ENCODE measurements at places on chromosomes 5 and 9. TPM values are rescaled to one million over a fixed set of nuclear protein-coding genes. Genes with fewer than 3 reads are reported as not detected.

Gene PTGDS
- polyA plus RNA-seq: not detected

DNA sequence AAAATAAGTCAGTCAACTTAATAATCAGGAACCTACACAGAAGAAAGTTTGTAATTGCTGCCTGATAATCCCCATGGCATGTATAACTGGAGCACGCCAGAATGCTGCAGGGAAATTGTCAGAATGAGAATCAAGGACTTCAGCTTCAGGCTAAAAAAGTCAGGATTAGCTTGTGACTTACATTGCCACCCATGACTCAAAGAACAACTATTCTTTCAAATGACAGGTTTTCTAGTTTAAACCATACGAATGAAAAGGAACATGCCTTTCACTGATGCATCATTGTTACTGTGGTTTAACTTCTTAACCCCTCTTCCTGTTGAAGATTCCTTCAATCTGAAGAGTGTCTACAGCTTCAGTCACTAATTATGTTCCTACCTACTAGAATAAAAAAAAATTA, 112.4 kb downstream of the ISL1 start:
- H3K4me3 ChIP-seq: no peak overlapping the region
- no peaks in the 10 kb centered on the region for H3K27me3 ChIP-seq
- H3K36me3 ChIP-seq: no peaks in the 10 kb centered on the region

Gene TMC1
- polyA plus RNA-seq: not detected

Gene SLC6A19
- polyA plus RNA-seq: not detected

DNA sequence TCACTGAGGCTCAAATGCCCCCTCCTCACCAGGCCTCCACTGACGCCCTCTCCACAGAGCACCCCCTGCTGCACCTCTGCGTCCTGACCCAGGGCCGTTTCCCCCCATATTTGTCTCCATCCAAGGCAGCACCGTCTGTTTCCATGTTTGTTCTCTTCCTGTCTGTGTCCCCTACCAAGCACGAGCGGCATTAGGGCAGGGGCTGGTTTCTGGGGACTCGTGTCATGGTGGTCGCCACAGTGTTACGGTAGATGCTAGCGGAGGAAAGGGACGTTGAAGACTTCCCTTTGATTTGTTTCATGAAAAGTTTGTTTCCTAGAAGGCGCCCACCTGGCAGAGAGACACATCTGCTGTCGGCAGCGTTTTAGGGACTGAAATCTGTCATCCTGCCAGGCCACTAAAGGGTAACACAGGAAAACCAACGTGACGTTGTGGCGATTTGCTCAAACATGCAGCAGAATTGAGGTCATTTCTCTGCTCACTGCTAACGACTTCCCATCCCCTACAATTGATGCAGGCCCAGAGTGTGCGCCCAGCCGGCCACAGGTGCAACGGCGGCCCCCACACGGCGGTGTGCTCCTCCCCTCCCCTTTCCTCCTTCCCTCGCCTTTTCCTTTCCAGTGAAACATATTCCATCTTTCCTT, 79.3 kb upstream of the IRX4 start:
- H3K4me1 ChIP-seq: no peaks in the 10 kb centered on the region
- no peak for DNase-seq
- H3K4me3 ChIP-seq: no peak overlapping the region
- peaks cover 38% of the 10 kb centered on the region for H3K27me3 ChIP-seq
- H3K27ac ChIP-seq: no peak overlapping the region

DNA sequence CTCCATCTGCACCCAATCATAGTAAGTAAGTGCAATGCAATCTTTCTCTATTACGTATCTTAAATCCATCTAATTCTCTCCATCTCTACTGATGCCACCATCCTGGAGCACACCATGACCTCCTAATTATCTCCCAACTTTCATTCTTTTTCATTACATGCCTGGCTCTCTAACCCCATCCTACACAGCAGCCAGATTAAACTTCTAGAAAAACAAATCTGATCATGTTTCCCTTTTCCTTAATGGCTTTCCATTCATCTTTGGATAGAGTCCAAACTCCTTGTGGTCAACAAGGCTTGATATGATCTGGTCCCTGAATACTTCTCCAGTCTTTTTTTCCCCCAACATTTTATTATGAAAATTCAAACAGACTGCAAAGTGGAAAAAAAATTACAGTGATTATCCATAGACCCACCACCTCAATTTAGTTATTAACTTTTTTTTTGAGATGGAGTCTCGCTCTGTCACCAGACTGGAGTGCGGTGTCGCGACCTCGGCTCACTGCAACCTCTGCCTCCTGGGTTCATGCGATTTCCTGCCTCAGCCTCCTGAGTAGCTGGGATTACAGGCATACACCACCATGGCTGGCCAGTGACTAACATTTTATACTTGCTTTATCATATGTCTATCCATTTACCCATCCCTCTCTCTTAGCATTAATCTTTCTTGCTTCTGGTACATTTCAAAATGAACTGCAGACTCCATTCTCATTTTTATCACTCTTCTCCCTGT, 5.2 kb downstream of the PPP2R2B start:
- H3K36me3 ChIP-seq: no peaks in the 10 kb centered on the region
- H3K4me1 ChIP-seq: peaks cover 7% of the 10 kb centered on the region
- no peak overlapping the region for H3K4me3 ChIP-seq

DNA sequence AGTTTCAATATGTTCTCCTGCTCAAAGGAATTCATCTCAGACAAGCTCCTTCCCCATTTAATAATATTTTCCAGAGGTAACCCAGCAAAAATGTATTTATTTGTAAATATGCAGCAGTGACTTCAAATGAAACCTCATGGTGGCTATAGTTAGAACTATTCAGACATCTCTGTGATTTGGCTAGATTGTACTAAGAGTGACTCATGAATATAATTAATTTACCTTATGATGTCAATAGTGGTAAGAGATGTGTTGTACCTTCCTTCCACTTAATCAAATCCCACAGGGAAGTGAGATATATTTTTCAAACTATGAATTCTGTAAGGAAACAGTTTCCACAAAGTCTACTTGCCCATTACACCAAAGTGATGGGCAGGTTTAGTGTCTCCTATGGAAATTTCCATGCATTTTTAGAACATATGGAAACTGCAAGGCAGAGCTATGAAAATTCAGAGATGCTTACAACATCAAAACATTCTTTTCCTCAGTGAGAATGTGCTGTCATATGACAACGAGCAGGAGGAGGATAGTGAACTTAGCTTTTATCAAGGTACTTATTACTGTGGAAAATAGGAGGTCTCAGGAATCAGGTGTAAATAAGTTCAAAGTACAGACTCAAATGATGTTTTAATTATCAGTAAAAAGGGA, 34.0 kb upstream of the SPDL1 start:
- no peak for DNase-seq
- peaks cover 23% of the 10 kb centered on the region for H3K4me1 ChIP-seq
- peak overlapping the region; percentile 81 for H3K27ac ChIP-seq
- no peaks in the 10 kb centered on the region for H3K36me3 ChIP-seq

DNA sequence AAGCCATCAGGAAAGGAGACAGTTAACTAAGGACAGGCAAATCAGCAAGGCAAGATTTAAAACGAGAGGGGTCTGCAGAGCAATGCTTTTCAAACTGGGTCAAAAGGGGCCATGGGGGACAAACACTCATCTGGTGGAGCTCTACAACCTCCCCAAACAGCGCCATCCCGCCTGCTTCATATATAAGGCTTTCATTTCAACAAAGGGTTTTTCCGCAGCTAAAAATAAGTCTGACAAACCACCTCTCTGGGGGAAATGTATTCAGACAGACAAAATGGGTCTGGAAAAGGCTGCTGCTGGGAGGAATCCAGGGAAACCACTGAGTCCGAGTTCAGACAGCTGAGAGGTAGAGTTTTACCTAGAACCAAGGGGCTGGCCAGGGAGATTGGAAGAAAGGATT, 8.3 kb upstream of the SEPTIN8 start:
- peaks cover 18% of the 10 kb centered on the region for H3K4me1 ChIP-seq
- no peaks in the 10 kb centered on the region for H3K36me3 ChIP-seq
- H3K27me3 ChIP-seq: no peaks in the 10 kb centered on the region
- no peak overlapping the region for H3K4me3 ChIP-seq
- DNase-seq: no peak

DNA sequence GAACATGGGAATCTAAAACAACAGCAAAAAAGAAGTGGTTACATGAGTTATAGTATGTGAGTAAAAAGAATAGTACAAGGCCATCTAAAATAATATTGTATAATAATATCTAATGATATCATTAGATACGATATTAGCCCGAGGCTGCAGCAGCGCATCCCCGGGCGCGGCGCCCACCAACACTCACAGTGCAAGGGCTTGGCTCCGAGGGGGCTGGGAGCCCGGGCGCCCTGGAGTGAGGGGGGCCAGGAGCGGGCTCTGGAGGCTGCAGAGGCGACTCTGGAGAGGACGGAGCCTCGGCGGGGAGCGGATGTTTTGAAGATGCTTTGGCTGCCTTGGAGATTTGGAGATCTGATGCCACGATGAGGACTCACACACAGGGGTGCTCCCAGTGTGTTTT, 68.1 kb upstream of the TMEM252 start:
- no peaks in the 10 kb centered on the region for H3K27me3 ChIP-seq
- no peaks in the 10 kb centered on the region for H3K4me1 ChIP-seq
- no peaks in the 10 kb centered on the region for H3K36me3 ChIP-seq
- no peak overlapping the region for H3K27ac ChIP-seq
- no peak for DNase-seq

DNA sequence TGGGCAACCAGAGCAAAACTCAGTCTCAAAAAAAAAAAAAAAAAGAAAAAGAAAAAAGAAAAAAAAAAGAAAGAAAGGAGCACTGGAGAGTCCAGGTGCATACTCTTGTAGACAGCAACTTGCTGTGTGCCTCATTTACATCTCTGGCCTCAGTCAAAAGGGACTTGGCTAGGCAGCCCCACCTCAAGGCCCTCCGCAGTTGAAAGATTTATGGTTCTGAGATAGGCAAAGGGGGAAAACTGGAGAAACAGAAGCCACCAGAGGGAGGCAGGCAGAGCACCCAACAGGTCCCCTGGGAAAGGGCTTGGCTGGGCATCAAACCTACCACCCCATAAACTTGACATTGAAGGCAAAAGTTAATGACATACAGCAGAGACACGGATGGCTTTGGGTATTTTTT, 6.1 kb downstream of the ORM2 start:
- H3K27ac ChIP-seq: no peak overlapping the region
- no peak overlapping the region for H3K4me3 ChIP-seq
- H3K27me3 ChIP-seq: no peaks in the 10 kb centered on the region
- H3K4me1 ChIP-seq: no peaks in the 10 kb centered on the region

Gene TGFBI
- 2,678 TPM for polyA plus RNA-seq

GRCh38 chr9:107251756-107252322, 31.2 kb upstream of the RAD23B start:
- no peak overlapping the region for H3K4me3 ChIP-seq
- no peaks in the 10 kb centered on the region for H3K27me3 ChIP-seq
- peaks cover 9% of the 10 kb centered on the region for H3K4me1 ChIP-seq
- no peaks in the 10 kb centered on the region for H3K36me3 ChIP-seq
- peak; percentile 36 for DNase-seq
- H3K27ac ChIP-seq: peak overlapping the region; percentile 73

GRCh38 chr5:175471196-175471595, 7.2 kb upstream of the SFXN1 start:
- H3K27ac ChIP-seq: no peak overlapping the region
- no peaks in the 10 kb centered on the region for H3K27me3 ChIP-seq

DNA sequence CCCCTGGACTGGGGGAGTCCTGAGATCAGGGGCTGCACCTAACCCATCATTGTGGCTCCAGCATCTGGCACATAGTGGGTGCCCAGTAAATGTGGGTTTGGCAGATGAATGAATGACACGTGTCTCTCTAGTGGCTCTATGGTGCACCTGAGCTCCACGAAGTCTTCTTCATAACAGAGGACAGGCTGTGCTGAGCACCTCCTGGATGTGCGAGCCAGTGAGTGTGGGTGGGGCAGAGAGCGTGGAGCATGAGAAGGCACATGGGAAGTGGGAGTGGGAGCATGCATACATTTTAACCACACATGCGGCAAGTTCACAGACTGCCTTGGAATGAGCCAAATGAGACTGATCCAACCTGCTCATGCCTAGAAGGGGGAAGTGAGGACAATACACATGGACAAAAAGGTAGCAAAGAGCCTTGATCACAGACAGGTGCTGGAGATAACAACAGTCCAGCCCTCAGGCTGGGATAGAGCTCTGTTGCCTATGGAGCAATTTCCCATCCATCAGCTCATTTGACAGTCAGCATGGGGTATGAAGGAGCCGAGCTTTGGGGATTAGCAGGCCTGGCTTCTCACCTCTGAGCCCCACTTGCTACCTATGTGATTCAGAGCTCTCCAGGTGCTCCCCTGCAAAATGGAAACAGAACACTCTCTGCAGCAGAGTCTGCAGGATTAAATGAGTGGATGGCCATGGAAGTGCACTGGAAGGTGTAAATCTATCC, 76.2 kb upstream of the TBC1D2 start:
- no peak for DNase-seq
- no peaks in the 10 kb centered on the region for H3K4me1 ChIP-seq
- H3K4me3 ChIP-seq: no peak overlapping the region
- H3K36me3 ChIP-seq: no peaks in the 10 kb centered on the region

Gene DND1
- polyA plus RNA-seq: 1.2 TPM
